ENCODE measurements at places on chromosomes 12 and 14.

GRCh38 chr14:75539162-75539560 lies 16.9 kb downstream of the BATF start:
- no peak for DNase-seq

- no peak for DNase-seq
These were observed 29.1 kb downstream of the CCDC88C start for GRCh38 chr14:91388551-91388975.

- no peak for DNase-seq
These were observed 29.2 kb downstream of the DYRK4 start for GRCh38 chr12:4591180-4591687.

- DNase-seq = no peak
These were observed 151.4 kb upstream of the AVPR1A start for GRCh38 chr12:63302269-63302940.

- no peak for DNase-seq
These were observed 124.6 kb downstream of the KICS2 start for GRCh38 chr12:64097366-64098105.

GRCh38 chr14:101719708-101720107 lies 41.8 kb upstream of the PPP2R5C start:
- no peak for DNase-seq

GRCh38 chr14:21455912-21456667 lies at the start of gene CHD8:
CHD8 (minus strand) TSS chr14:21456123; CDS start chr14:21431643, 24,480 bp downstream.
- peak; percentile 99 for DNase-seq

DNA sequence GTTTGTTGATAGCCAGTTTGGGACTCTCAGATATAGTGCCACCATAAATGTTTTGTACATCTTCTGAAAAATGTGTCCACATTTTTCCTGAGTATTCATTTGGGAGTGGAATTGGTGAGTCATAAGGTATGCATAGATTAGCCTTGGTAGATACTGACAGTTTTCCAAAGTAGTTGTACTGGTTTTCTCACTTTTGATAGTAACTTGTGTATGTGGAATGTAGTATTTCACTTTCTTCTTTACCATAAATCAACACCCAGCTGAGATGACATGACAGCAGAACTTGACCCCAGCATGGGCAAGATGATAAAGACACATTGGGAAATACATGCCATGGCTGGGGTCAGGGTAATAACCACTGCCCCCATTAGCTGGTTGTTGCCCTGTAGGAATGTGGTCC lies 5.4 kb downstream of the FBXW8 start:
- DNase-seq = no peak

DNA sequence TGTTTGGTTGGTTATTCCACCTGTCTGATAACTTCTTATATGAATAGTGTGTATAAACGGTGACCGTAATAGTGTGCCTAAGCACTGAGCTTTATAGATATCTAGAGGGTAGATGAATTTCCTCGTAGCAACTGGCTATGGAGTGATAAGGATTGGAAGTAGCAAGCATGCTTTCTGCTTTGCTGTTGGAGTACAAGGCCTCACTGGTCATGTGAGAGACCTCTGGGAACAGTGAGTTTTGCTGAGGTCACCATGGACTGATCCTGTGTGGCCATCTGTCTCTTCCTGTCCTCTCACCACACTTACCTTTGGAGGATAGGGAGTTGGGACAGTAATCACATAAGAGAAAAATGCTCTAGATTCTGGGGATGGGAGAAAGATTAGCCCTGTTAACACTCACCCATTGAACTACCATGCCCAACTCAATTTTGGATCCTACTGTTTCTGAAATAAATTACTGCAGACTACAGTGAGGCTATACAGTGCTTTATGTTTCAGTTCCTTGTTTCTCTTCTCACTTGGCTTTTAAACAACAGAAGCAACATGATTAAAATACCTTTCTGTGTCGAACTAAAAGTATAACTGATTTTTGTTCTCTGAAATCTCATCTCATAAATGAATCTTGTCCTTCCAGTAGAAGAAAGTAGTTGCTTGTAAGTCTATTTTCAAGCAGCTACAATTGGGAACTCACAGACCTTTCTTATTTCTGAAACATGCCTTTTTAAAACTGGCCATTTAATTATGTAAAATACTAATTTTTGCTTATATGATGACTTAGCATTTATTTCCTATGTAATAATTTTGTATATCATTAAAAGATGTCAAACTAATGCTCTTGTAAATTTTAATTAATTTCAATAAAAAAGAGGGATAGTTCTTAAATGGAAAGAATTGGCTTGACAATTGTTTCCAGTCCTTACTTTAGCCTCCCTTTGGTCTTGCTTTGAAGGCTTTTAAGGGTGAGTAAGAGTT lies 8.3 kb downstream of the TMX1 start:
- no peak for DNase-seq

DNA sequence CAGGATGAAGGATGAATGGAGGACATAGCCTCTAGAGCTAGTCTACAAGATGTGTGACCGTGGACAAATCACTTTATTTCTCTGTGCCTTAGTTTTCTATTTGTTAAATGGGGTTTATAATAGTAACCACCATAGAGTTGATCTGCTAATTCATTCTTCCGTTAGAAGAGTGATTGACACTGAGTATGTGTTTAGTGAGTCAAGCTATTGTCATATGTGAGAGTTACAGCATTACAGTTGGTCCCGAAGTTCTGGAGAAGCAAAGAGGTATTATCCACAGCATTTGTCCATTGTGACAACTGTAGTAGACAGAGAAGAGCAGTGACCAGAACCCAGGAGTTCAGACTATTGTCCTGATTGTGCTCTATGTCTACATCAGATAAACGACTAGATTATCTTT lies 14.1 kb downstream of the FAR2 start:
- no peak for DNase-seq

GRCh38 chr12:18476861-18477260 lies 215.5 kb downstream of the PIK3C2G start:
- no peak for DNase-seq

GRCh38 chr12:74449872-74450271 lies 87.8 kb upstream of the ATXN7L3B start:
- no peak for DNase-seq

- DNase-seq = no peak
These were observed 42.1 kb upstream of the TUNAR start for GRCh38 chr14:95834496-95834895.

- no peak for DNase-seq
These were observed 760.3 kb downstream of the NOVA1 start for GRCh38 chr14:25837551-25837965.

DNA sequence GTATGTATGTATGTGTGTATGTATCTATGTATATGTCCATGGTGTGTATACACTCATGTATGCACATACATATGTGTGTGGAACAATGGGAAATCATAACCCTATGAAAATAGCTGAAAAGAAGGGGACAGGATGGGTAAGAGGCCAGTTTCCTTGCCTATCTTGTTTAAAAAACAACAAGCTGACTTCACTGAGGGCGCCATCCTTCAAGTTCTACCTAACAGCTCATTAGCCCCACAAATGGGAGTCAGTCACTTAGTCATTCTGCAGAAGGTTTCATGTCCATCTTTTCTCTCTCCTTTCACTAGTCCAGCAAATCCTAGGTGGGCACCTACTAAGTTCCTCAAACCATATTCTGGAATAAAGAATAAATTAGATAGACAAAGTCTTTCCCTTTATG lies 14.7 kb downstream of the STON2 start:
- no peak for DNase-seq

GRCh38 chr14:63478010-63478409 lies 65.2 kb downstream of the PPP2R5E start:
- DNase-seq = no peak

- DNase-seq = no peak
These were observed 28.2 kb downstream of the CDK17 start for GRCh38 chr12:96371790-96372699.

Data from NCI-H526 (cell line).